ENCODE measurements at places on chromosomes 2 and 18. TPM values are rescaled to one million over a fixed set of nuclear protein-coding genes. Genes with fewer than 3 reads are reported as not detected.

DNA sequence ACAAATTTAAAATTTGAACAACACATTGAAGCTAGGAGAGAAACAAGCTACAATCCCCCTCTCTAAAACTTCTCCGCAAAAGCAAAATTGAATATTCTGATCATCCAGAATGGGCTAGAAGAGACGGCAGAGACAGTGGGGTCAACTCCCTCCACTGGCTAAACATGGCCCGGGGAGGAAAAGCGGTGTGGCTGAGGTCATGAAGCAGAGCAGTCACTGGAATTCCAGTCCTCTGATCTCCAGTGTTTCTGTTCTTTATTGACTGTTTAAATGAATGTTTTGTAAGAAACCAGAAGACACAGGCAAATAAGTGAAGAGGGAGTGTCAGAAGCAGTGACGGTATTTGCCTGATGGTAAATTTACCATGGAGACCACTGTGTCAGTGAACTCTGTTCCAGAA is 116.2 kb downstream of the GAREM1 start:
- H3K4me3 ChIP-seq, result no peak overlapping the region
- H3K27me3 ChIP-seq, result no peaks in the 10 kb centered on the region
- H3K27ac ChIP-seq, result no peak overlapping the region
- no peaks in the 10 kb centered on the region for H3K4me1 ChIP-seq
- H3K36me3 ChIP-seq, result no peaks in the 10 kb centered on the region

- no peaks in the 10 kb centered on the region for H3K36me3 ChIP-seq
- peaks cover 10% of the 10 kb centered on the region for H3K4me1 ChIP-seq
- no peak overlapping the region for H3K4me3 ChIP-seq
These were observed 27.1 kb upstream of the IHH start for GRCh38 chr2:219087848-219088247.

DNA sequence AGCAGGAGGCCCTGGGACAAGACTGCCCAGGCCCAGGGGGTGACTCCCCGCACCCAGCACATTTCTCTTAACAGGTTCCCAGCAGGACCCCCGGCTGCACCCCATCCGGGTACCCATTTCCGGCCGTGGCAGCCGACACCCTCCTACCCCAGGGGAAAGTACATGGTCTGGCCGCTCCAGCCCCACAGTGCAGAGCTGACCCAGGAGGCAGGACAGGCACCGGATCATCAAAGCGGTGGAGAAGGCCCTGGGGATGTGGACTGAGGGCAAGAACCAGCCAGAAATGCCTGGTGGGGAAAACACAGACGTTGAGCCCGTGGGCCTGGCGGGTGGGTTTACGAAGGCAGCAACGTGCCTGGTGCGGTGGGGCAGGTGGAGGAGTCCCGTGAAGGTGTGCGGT is 79.5 kb upstream of the GPC1 start:
- no peaks in the 10 kb centered on the region for H3K27me3 ChIP-seq
- DNase-seq, result no peak
- no peak overlapping the region for H3K27ac ChIP-seq
- no peak overlapping the region for H3K4me3 ChIP-seq

GRCh38 chr18:72940509-72940908 is 72.7 kb upstream of the NETO1 start:
- no peaks in the 10 kb centered on the region for H3K4me1 ChIP-seq
- DNase-seq, result no peak
- no peak overlapping the region for H3K4me3 ChIP-seq
- H3K27me3 ChIP-seq, result no peaks in the 10 kb centered on the region
- H3K36me3 ChIP-seq, result no peaks in the 10 kb centered on the region
- no peak overlapping the region for H3K27ac ChIP-seq

- H3K4me1 ChIP-seq, result peaks cover 49% of the 10 kb centered on the region
- H3K27me3 ChIP-seq, result peaks cover 100% of the 10 kb centered on the region
- H3K36me3 ChIP-seq, result no peaks in the 10 kb centered on the region
- peak overlapping the region; percentile 56 for H3K4me3 ChIP-seq
These were observed 1.4 kb upstream of the SP5 start for GRCh38 chr2:170713543-170714380.

DNA sequence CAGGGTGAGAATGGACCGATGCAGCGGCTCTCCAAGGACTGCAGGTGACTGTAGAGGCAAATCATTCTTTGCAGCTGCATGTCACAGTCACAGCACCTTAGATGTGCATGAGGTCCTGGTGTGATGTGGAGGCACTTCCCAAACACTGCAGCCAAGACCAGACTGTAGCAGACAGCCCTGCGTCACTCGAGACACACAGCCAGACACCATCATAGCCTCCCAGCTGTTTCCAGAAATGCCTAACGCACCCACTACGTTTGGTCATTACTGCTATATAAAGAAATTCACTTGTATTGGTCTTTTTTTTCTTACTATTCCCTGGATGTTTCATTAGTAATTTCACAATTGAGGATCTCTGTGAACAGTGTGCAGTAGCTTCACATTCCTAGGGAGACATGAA is 60.9 kb downstream of the SH3YL1 start:
- no peak overlapping the region for H3K4me3 ChIP-seq
- DNase-seq, result no peak
- no peaks in the 10 kb centered on the region for H3K36me3 ChIP-seq
- H3K27me3 ChIP-seq, result no peaks in the 10 kb centered on the region

DNA sequence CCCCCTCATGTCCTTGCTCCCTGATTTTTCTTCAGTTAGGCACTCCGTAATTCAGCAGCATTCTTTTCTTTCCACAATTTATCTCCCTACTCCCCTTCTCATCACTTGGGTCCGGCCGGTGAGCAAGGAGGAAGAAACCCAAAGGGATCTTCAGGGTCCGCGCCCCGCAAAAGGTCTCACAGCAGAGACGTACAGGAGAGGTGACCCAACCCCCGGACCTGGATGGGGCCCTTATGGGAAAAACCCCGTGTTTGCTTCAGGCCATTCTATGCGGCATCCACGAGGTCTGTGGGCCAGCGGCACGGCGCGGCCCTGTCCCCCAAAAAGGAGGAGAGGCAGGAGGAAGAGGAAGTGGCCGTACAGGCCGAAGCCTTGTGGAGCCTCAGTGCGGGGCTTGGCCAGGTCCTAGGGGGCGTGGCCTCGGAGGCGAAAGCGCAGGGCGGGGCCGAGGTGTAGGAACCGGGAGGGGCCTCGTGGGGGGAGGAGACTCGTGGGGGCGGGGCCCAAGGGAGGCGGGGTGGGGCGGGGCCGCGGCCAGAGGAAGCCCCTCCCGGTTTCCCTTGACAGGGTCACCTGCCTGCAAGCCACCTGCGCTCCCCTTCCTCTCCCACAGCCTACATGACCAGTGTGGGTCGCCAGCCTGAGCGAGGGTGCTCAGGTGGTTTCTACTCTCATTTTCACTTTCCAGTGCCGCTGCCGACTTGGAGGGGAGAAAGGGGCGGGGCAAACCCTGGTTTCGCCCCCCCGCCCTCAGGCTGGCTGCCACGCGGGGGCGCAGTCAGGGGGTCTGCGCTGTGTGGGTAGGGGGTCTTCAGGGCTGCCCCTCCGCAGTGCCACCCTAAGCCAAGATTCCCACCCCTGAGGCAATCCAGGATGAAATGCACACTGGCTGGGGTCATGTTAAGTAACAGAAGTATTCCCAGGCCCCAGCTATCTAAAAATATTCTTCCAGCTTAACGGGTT is 156.4 kb upstream of the XPO1 start:
- H3K4me1 ChIP-seq, result peaks cover 5% of the 10 kb centered on the region
- DNase-seq, result peak; percentile 96
- H3K4me3 ChIP-seq, result peak overlapping the region; percentile 69
- no peak overlapping the region for H3K27ac ChIP-seq

DNA sequence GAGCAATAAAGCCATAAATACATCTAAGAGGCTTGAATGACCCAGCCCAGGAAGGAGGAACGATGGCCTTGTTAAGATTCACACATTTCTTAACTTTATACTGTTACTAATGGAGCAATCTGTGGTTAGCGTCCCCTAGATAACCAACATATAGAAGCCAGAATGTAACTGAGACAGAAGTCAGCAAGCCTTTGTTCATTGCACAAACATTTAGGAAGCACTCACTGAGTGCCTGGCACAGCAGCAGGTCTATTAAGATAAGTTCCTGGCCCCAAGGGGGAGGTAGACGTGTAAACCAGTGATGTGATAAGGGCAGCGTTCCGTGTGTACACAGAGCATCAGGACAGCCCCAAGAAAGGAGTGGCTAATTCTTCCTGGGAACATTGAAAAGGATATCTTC is 63.6 kb upstream of the ATL2 start:
- H3K4me3 ChIP-seq, result no peak overlapping the region
- peaks cover 7% of the 10 kb centered on the region for H3K27me3 ChIP-seq
- no peaks in the 10 kb centered on the region for H3K36me3 ChIP-seq
- H3K4me1 ChIP-seq, result peaks cover 29% of the 10 kb centered on the region

DNA sequence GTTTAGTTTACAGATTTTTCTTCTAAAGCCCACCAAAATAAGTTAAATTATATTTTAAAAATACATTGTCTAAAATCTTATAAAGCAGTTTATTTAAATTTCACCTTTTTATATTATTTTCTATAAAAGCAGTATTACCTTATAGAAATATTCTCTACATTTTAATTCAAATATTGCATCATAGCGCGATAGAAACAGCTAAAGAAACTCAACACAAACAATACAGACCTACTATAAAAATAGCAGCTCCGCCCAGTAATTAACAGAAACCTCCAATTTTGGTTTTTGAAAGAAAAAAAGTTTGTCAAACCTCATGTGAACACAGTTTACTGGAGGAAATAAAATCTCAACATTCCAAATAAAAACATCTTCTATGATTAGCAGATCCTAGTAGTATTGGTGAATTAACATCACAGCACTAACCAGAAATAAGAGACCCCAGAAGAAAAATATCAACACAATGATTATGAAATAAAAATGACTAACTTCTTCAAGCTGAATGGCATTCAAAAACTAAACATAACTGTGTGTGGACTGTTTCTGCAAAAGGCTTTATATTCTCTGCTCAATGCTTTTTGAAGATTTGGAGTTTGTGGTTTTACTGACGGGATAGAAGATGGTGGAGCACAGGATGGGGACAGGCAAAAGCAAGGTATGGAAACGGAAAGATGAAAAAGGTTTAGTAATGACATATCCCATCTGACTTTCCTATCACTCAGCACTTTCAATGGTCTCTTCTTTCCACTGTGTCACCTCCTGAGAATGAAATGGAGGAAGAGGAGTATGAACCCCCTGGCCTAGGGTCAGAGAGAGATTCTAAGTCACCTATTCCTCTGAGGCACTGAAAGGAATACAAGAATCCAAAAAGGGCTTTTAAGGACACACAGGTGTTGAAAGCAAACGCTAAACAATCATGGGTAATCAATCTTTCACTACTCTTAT is 17.5 kb downstream of the MAP4K3 start:
- DNase-seq, result no peak
- no peak overlapping the region for H3K27ac ChIP-seq
- H3K27me3 ChIP-seq, result no peaks in the 10 kb centered on the region
- H3K4me3 ChIP-seq, result no peak overlapping the region
- no peaks in the 10 kb centered on the region for H3K4me1 ChIP-seq

DNA sequence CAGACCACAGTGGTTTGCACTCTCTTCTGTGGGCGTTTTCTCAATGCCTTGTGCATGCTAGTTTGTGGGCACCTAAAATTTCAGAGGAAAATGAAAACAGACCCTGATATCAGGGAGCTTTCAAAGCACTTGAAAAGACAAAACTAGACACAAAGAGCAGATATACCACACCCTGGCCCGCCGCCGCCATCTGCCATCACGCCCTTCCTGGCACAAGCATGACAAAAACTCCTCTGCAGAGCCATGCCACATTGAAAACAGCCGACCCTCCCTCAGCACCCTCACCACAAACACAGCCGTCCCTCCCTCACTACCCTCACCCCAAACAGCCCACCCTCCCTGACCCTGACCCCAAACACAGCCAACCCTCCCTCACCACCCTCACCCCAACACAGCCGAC is 84.8 kb upstream of the RAB6C start:
- H3K27me3 ChIP-seq, result no peaks in the 10 kb centered on the region
- no peak overlapping the region for H3K27ac ChIP-seq
- no peak for DNase-seq
- no peaks in the 10 kb centered on the region for H3K36me3 ChIP-seq
- no peak overlapping the region for H3K4me3 ChIP-seq

- no peak overlapping the region for H3K27ac ChIP-seq
- DNase-seq, result no peak
- no peaks in the 10 kb centered on the region for H3K4me1 ChIP-seq
- H3K4me3 ChIP-seq, result no peak overlapping the region
- no peaks in the 10 kb centered on the region for H3K27me3 ChIP-seq
These were observed 1150.0 kb downstream of the RPIA start for GRCh38 chr2:89841476-89841840.

GRCh38 chr2:236910781-236911495 is 174.8 kb upstream of the COPS8 start:
- no peaks in the 10 kb centered on the region for H3K36me3 ChIP-seq
- H3K27me3 ChIP-seq, result no peaks in the 10 kb centered on the region
- no peak overlapping the region for H3K4me3 ChIP-seq
- H3K27ac ChIP-seq, result no peak overlapping the region
- H3K4me1 ChIP-seq, result no peaks in the 10 kb centered on the region

- no peak overlapping the region for H3K27ac ChIP-seq
- DNase-seq, result no peak
These were observed 79.6 kb upstream of the ST6GAL2 start for GRCh38 chr2:106965611-106966010.

DNA sequence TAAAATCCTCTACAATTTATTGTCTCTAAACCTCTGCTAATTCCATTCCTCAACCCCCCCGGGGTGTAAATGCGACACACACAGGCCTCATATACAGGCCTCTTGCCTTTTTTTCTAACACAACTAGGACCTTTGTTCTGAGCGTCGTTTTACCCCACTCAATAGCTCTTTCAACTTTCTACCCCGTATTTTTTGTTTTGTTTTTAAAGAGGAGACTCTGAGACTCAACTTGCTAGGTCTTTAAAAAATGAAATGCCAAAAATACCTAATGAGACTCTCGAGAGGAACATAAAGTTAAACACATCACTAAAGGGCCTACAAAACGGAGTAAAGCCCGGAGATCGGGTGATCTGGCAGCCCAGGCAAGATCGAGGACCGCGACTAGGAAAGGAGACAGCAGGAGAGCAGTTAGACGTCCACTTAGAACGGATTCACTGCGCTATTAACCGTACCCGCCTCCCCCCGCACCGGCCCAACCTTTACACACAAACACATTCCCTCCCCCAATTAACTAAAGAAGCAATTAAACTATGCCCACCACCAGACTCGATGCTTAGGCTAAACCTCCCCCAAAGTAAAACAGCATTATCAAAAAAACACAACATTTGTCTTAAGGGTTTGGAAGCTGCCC is 1.7 kb downstream of the TRIP12 start:
- peaks cover 11% of the 10 kb centered on the region for H3K4me1 ChIP-seq
- H3K27me3 ChIP-seq, result no peaks in the 10 kb centered on the region
- H3K27ac ChIP-seq, result peak overlapping the region; percentile 96
- H3K36me3 ChIP-seq, result no peaks in the 10 kb centered on the region

DNA sequence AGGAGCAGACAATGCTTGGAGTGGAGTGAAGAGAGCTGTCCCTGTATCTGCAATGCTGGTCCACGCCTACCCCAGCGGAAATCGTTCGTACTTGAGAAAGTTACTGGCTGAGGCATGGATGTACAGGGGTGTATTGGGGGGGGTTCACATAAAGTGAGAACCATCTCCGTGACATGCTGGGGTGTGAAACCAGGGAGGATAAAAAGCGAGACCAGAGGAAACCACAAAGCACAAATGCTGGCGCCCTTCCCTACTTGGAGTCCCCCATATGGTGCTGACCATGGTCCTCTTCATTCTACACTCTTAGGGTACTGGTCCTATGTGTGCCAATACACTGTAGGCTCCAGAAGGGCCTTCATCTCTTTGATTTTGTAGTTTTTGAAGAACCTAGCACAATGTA is 244.1 kb downstream of the L3MBTL4 start:
- H3K4me3 ChIP-seq, result no peak overlapping the region
- no peaks in the 10 kb centered on the region for H3K4me1 ChIP-seq
- DNase-seq, result no peak
- H3K36me3 ChIP-seq, result no peaks in the 10 kb centered on the region
- no peak overlapping the region for H3K27ac ChIP-seq

Gene CNRIP1
- 3.7 TPM for total RNA-seq

Gene ST6GAL2
- total RNA-seq, result 12.8 TPM

Gene OBSL1
- 111 TPM for total RNA-seq

Gene PROKR1
- total RNA-seq, result 2.1 TPM

All from neural progenitor cell (in vitro differentiated cells).